ENCODE measurements at places on chromosomes 6 and 20. TPM values are rescaled to one million over a fixed set of nuclear protein-coding genes. Genes with fewer than 3 reads are reported as not detected.

BTN2A1 gene
- 19.6 TPM for total RNA-seq

PABPC1L gene
- 13.1 TPM for total RNA-seq

SLC22A23 gene
- 11.8 TPM for total RNA-seq

HECA gene
- total RNA-seq = 2.0 TPM

TRIM31 gene
- 0.69 TPM for total RNA-seq

OXT gene
- not detected for total RNA-seq

GNAS-AS1 gene
- total RNA-seq = not detected

SPEF1 gene
- 1.4 TPM for total RNA-seq

PPP1R14C gene
- total RNA-seq = 3.7 TPM

PSORS1C2 gene
- total RNA-seq = not detected

SLC22A16 gene
- not detected for total RNA-seq

HLA-DRA gene
- not detected for total RNA-seq

XKR7 gene
- total RNA-seq = not detected

PRSS16 gene
- total RNA-seq = 3.3 TPM

PBOV1 gene
- total RNA-seq = not detected

ASIP gene
- not detected for total RNA-seq
